ENCODE measurements at places on chromosomes 13 and 19. TPM values are rescaled to one million over a fixed set of nuclear protein-coding genes. Genes with fewer than 3 reads are reported as not detected.

DNA sequence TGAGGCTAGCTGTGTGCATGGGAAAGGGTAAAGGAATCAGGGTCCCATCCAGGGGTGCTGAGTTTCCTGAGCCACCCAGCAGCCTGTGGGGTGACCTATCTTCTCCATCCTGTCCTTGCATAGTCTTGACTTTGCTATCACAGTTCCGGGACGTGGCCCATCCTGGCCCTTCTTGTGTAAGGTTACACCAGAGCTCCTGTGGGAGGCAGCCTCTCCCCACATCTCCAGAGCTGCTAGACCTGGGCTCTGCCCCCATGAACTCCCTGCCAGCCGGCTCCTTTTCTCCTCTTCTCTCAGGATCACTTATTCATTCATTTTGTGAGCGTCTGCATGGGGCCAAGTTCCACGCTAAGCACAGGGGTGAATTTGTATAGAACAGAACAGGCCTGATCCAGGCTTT, 238.9 kb downstream of the TSHZ3 start:
- DNase-seq = no peak

DNA sequence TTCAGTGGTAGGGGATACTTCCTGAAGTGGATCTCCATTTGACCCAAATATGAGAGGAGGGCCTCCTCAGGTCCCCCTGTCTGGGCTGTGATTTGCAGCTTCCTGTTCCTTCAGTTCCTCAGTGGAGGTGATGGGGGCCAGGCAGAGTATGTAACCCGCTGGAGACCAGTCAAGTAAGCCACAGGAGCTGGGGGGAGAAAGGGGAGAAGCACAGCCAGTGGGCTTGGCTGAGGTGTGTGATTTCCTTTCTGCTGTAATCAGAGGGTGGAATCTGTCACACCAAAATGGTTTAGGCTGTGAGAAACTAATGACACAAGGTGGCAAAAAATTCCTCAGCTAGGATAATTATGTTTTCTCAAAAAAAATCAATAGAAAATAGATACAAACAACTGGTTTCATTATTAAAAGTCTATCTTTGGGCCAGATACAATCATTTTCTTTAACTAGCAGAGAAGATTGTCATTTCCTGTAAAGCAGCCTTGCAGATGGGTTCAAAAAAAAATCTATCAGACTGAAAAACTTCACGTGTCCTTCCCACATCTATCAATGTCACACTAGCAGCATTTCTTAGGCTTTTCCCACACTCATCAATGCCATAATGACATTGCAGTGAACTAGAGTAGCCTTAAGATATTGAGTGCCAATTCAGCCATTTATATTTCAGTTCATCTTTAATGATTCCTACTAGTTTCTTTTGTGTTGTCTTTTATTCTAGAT, 1660.3 kb downstream of the EFNB2 start:
- DNase-seq = no peak

KIR2DL4 gene
- not detected for total RNA-seq

DNA sequence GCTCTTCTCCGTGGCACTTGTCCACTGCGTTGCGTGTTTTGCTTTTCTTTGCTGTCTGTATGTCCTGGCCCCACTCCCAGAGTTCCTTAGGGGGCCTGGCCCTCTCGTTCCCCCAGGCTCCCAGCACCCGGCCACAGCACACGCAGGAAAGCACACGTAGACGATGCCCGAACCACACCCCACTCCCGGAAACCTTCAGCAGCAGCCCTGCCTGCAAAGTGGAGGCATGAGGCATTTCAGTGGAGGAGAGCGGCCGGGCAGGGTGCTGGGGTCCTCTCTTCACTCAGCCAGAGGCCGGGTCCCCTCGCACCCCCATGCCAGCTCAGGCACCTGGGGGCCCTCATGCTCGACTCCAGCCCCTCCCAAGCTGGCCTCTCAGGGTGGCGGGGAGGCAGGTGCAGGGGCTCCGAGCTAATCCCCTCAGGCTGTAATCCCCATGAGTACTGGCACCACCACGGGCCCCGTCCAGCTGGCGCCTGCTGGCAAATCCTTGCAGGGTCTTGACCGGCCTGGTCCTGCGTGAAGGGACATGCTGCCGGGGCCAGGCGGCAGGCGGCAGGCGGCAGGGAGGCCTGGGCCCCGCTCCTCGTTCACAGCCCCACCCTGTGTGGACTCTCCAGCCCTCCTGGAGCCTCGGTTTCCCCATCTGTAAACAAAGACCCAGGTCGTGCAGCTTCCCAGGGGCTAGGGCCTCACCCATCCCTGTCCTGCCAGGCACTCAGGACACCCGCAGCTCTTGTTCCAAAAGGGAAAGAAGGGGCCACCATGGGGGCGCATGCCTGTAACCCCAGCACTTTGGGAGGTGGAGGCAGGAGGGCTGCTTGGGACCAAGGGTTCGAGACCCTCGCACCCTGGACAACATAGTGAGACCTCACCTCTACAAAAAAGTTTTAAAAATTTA, 7.0 kb downstream of the PIP5K1C start:
- DNase-seq = no peak

DNA sequence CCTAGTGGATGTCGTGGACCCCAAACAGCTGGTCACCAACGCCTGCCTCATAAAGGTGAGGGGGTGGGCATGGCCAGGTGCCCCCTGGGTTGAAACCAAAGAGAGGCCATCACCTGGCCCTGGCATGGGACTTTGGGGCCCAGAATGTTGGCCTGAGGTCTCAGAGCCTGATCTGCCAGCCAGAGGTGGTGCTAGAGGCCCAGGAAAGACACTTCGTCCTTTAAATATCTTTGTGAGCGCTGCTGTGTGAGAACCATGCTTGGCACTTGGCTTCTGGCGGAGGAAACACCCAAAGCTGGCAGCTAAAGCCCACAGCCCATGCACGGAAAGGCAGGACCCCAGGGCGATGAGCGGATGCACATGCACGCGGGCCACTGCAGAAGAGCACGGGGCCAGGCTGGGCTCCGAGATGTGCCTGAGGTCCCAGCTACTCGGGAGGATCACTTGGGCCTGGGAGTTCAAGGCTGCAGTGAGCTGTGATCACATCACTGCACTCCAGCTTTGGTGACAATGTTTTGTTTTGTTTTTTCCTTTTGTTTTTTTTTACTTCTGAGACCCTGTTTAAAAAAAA, 4.3 kb upstream of the ADM5 start:
- DNase-seq = no peak

FCER2 gene
- not detected for total RNA-seq

DNA sequence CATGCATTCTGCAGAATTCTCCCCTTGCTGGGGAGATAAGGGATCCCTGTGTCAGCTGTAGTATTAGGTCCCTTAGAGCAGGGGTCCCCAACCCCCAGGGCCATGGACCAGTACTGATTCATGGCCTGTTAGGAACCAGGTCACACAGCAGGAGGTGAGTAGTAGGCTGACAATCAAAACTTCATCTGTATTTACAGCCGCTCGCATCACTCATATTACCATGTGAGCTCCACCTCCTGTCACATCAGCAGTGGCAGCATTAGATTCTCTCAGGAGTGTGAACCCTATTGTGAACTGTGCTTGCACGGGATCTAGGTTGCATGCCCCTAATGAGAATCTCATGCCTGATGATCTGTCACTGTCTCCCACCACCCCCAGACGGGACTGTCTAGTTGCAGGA, 37.9 kb downstream of the CPAMD8 start:
- DNase-seq = no peak

DNA sequence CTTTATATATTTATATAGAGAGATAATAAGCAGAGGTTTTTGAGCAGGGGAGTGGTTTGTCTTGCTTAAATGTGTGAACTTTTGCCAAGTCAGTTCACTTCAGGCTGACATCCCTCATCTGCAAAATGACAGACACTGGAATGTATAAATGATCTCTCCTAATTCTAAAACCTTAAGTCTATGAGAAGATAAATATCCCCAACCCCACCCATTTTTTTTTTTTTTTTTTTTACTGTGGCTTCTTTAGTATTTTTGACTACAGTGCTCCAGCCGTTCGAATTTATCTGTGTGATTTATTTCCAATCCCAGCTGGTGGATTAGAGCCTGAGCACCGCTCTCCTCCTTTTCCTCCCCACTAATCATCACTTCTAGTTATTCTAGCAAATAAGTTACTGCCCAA, 234.8 kb downstream of the DACH1 start:
- DNase-seq = no peak

Measured in tibial nerve (tissue), 4 donors.